T1000 (cell line): ENCODE measurements at places on chromosomes 12 and 14.

GRCh38 chr14:60512126-60512525 lies 3.2 kb downstream of the SIX6 start:
- DNase-seq: no peak

GRCh38 chr14:100432652-100433427 lies 109.7 kb downstream of the SLC25A47 start:
- DNase-seq: no peak

DNA sequence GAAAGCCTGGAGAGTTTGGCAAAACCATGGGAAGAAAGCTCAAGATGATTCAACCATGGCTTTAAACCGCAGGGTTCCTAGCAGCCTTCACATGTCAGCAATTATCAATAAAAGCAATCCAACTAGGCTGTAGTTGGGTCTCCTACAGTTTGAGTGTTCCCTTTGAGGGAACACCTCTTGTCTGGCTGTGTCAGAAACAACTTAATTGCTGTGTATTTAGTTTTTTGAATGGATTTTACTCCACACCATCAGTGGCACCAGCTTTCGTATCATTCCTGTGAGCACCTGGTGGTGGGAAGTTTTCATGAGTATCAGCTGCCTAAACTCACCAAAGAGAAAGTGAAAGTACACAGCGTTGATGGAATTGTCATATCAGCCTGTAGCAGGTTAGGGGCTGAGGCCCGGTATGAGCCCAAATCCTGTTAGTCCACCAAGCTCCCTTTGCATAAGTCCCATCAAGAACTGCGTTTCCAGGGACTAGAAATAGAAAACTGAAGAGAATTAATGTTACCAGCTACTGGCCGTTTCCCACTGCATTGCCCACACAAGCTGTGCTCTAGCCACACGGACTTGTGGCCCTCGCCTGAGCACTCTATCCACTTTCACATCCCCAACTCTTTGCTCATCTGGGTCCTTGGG lies 10.9 kb upstream of the IL26 start:
- no peak for DNase-seq

DNA sequence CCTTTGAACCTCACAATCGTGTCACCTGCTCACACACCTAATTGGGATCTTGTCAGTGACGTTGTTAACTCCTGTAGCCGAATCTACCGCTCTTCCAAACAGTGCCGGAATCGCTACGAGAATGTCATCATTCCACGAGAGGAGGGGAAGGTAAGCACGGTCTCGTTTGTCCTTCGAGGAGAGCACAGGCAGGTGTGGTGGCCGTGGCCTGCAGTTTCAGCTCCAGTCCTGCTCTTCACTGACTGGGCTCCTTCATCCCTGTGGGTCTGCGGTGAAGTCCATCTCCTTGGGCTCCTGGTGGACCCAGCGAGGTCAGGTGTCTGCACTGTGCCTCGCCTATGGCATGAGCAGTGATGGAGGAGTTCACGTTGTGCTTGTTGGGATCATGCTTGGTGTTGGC lies 96.0 kb downstream of the EP400 start:
- DNase-seq: no peak

DNA sequence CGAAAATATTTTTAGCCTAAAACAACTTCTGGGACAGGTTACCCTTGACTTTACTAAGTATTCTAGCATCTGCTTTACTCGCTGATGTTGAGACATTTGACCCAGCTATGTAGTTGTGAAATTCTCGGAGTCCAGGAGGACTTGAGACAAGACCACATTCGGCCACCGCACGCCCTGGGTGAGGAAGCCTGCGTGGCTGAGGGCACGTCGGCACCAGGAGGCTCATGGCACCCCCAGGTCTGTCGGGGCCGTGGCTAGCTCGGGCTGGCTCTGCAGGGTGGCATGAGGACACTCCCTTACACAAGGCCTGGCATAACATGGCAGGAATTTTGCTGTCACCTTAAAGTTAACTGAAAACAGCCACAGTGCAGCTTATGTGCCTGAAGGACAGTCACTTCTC lies 58.1 kb upstream of the MMP17 start:
- no peak for DNase-seq

DNA sequence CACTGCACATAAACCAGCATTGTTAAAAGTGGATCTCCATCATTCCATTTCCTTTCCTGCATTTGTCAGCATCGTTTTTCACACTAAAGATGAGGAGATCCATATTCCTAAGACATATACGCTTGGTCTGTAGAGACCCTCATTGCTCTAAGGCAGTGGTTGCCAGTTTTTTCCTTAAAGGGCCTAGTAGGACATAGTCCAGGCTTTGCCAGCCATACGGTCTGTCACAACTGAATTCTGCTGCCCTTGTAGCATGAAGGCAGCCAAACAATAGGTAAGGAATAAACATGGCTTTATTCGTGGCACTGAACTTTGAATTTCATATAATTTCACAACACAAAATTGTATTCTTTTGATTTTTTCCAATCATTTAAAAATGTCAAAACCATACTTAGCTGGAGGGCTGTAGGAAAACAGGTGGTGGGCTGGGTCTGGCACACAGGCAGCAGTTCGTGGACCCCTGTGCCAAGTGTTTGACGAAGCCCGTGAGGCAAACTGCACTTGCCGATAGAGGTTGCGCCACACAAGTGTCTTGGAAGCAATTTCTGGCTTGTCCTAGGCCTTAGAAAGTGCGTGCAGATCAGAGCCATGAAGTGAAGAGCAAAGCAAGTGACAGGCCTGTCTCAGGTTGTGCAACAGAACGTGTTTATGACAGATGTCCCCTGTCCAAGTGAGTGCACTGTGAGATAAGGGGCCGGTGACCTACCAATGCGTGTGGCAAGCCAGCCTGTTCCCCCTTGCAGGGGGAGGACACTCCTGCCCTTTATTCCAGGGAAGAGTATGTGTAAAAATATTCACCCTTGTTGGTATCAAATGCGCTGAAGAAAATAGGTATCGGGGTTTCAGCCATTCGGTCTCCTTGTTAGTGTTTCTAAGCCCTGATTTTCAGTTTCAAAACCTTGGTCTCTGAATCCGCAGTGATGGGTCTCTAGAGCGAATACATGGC lies 916 bp upstream of the CHPT1 start:
- DNase-seq: no peak

DNA sequence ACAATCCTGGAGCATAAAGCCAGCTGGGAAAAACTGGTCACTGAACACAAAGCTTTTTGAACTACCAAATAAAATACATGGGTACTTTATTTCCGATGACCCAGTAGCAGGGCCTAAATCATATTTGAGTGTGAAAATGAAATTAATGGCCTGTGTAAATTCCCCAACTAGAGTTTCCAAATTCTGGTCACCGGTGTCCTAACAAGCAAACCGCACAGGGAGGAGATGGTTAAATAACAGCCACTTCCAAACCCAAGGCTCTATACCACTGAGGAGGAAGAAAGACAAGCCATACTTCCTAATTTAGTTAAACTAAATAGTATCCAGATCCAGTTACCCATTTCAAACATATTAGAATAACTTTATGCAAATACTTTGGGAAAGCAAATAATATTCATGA lies 40.1 kb upstream of the DUSP6 start:
- DNase-seq: no peak

GRCh38 chr14:41644606-41645005 lies 37.9 kb downstream of the LRFN5 start:
- no peak for DNase-seq

GRCh38 chr14:28763751-28764256 lies 2.8 kb upstream of the FOXG1 start:
- DNase-seq: no peak

DNA sequence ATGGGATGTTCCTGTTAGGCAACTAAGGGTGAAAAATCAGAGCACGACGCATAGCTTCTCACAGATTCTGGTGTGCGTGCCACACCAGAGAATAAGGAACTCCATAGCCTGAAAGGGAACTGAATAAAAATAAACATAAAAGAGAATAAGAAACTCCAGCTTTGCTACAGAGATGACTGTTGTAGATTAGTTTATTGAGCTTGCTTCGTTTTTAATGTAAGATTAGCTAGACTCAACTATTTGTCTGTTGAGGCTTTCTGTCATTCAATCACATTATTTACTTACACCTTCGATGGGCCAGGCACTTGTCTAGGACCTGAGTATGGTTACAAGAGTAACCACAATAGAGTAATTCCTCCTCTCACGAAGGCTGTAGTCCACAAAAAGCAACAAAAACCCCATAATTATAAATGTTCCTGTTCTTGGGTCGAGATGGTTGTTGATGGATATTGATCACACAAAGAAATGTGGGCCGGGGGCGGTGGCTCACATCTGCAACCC lies 807 bp upstream of the ZCCHC8 start:
- no peak for DNase-seq

- no peak for DNase-seq
Measured at GRCh38 chr12:47084172-47084571, 4.4 kb upstream of the AMIGO2 start.

DNA sequence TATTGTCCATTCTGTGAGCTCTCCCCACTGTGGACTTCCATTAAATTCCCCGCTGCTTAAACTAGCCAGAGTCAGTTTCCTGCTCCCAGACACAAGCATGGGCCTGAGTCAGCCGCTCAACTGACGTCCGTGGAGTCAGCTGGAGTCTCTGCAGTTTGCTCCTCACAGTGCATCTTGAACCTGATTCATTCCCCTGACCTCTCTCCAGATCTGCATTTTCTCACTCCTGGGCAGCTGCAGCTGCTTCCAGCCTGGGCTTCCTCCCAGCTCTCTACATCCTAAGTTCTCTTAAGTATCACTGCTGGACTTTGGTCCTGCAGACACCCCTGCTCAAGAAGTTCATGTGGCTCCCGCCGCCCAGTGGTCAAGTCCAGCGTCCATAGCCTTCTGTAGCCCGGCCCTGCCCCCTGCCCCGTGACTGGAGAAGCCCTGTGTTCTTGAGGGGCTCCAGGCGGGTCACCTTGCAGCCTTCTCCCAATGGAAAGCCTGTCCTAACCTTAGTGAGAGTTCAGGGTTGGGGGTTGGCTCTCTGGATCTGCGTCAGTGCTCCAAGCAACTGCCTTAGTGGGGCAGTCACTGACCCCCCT lies 20.0 kb downstream of the NFKBIA start:
- no peak for DNase-seq

- DNase-seq: no peak
Measured at GRCh38 chr12:48128800-48129199, 9.6 kb downstream of the PFKM start.

GRCh38 chr14:74735125-74735524 lies 22.2 kb downstream of the FCF1 start:
- no peak for DNase-seq

- peak; percentile 6 for DNase-seq
Measured at GRCh38 chr12:14845350-14845750, 2.0 kb upstream of the ART4 start.

- peak; percentile 26 for DNase-seq
Measured at GRCh38 chr12:81758421-81759189, 545 bp downstream of the PPFIA2 start.

DNA sequence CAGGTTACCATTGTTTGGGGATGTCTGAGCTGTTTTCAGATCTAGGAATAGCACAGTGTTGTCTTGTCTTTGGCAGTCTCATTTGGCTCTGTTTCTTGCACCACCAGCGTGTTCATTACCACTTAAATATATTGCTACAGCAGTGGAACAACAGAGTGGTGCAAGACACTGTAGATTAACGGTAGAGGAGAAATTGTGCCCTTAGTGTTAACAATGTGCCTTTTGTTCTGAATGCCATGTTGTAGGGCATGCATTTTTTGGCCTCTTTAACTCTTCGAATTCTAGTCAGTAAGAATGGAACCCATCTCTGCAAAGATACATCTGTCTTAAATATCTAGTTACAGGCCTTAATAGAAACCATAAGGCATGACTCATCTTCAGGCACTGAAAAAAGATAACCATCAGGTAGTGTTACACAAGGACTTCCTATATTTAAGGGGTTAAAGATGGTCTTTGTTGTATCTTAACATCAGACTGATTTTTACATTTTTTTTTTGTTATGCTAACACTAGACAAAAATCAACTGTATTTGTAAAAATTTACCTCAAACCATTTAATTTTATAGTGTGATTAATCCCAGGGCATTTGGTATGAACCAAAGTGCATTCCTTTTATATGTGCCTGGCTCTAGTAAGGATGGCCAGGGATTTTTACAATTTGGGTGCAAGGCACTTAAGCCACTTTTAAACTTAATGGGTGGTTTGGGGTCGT lies 12.9 kb downstream of the DYRK2 start:
- no peak for DNase-seq

GRCh38 chr12:14810953-14811483 lies 3.0 kb downstream of the SMCO3 start:
- DNase-seq: no peak

DNA sequence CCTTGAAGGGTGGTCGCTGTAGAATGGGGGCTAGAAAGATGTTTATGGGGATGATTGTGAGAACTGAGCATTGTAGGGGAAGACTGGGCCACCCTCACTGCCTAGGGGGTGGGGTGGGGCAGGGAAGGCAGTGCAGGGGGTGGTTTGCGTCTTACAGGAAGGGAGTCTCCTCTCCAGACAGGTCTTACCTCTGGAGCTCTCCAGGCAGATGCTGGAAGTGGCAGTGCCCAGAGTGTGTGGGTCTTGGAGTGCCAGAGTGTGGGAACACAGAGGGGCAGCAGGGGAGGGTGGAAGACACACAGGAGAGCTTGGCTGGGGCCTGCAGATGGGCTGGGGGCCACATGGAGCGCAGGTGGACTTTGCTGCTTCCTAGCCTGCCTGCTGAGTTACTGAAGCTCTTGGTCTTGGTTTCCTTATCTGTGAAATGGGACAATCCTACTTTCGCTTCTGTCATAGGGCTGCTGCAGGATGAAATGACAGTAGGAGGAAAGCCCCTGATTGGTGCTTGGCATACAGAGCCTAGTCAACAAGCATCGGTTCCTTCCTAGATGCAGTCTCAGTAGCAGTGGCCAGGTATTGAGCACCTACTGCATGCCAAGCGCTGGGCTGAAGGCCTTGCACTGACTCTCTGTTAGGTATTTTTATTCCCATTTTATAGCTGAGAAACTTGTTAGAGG lies 118.3 kb downstream of the SLC25A47 start:
- DNase-seq: no peak

DNA sequence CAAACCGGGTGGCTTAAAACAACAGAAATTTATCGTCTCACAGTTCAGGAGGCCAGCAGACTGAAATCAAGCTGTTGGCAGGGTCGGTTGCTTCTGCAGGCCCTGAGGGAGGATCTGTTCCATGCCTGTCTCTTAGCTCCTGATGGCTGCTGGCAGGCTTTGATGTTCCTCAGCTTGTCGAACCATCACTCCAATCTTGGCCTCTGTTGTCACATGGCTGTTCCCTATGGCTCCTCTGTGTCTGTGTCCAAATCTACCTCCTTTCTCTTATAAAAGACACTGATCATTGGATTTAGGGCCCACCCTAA lies 14.0 kb downstream of the NFATC4 start:
- no peak for DNase-seq

DNA sequence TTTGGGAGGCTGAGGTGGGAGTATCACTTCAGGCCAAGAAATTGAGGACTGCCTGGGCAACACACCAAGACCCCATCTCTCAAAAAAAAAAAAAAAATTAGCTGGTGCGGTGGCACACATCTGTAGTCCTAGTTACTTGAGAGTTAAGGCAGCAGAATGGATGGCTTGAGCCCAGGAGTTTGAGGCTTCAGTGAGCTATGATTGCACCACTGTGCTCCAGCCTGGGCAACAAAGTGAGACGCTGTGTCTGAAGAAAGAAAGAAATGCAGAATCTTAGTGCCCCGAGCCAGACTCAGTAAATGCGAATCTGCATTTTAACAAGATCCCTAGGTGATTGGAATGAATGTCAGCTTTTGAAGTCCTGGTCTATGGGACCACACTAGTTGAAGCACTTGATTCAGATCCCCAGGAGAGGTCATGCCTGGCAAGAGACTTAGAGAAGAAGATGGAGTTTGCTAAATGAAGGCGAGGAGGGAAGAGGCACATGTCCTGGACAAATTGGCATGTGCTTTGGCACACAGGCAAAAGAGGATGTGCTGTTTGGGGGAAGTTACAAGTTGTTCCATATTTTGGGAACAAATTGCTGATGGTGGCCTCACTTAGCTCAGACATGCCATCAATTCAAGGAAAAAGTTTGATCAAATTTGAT lies 56.6 kb downstream of the DRAM1 start:
- DNase-seq: no peak
